ENCODE measurements at places on chromosomes 3 and 15.

- no peak for DNase-seq
These were observed 198.4 kb upstream of the LRRN1 start for GRCh38 chr3:3600665-3601340.

DNA sequence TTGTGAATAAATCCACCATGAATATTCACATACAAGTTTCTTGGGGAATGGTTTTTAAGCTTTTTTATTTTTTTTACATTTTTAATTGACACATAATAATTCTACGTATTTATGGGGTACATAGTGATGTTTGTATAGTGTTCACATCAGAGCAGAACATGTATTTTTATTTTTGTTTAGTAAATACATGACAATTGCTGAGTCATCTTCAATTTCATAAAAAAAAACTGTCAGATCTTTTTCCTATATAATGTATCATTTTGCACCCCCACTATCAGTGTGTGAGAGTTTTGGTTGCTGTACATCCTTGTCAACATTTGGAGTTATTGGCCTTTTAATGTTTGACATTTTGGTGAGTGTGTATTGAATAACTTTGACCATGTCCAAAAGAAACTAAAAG lies 39.9 kb upstream of the FILIP1L start:
- DNase-seq: no peak

- no peak for DNase-seq
These were observed 20.7 kb upstream of the OTOL1 start for GRCh38 chr3:161475905-161476304.

- DNase-seq: no peak
These were observed 92.2 kb upstream of the TNFAIP8L3 start for GRCh38 chr15:51186891-51187290.

GRCh38 chr3:158863247-158863646 lies 61.4 kb downstream of the MFSD1 start:
- no peak for DNase-seq
